ENCODE measurements at places on chromosomes 6 and 20. TPM values are rescaled to one million over a fixed set of nuclear protein-coding genes. Genes with fewer than 3 reads are reported as not detected.

SLC17A1 gene
- not detected for total RNA-seq

CASP8AP2 gene
- 16.7 TPM for total RNA-seq

OTOR gene
- total RNA-seq, result not detected

CLDN20 gene
- not detected for total RNA-seq

NOTCH4 gene
- 5.6 TPM for total RNA-seq

NFYA gene
- 16.6 TPM for total RNA-seq

AIF1 gene
- 245 TPM for total RNA-seq

HLA-DRB1 gene
- total RNA-seq, result 166 TPM

ADGB gene
- total RNA-seq, result not detected

SLC25A27 gene
- total RNA-seq, result 0.10 TPM

SLC35D3 gene
- 0.52 TPM for total RNA-seq
